Erythroblast (primary cell): ENCODE measurements at places on chromosomes 1 and 21.

- no peak for DNase-seq
Observed at GRCh38 chr1:201062511-201063091, 39.1 kb upstream of the KIF21B start.

DNA sequence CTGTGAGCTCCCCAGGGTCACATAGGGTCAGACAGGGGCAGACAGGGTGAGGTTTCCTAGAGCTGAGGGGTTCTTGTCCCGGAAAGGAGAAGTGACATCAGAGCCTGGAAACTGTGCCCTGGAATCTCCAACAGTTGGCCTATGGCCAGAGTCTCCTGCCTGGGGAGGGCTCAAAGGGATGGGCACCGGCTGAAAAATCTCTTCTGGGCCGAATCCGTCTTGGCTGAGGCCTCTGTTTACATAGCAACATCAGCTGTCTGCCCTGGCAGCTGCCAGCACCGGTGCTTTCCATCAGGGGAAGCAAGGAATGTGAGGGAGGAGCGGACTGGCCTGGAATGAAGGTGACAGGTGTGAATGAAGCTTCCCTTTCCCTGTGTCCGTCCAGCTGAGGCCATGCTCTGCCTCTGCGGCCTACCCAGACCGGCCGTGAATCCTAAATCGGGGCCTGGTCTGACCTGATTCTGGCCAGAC, 30.7 kb downstream of the VASH2 start:
- no peak for DNase-seq

GRCh38 chr1:214515544-214516433, 35.6 kb downstream of the PTPN14 start:
- no peak for DNase-seq

DNA sequence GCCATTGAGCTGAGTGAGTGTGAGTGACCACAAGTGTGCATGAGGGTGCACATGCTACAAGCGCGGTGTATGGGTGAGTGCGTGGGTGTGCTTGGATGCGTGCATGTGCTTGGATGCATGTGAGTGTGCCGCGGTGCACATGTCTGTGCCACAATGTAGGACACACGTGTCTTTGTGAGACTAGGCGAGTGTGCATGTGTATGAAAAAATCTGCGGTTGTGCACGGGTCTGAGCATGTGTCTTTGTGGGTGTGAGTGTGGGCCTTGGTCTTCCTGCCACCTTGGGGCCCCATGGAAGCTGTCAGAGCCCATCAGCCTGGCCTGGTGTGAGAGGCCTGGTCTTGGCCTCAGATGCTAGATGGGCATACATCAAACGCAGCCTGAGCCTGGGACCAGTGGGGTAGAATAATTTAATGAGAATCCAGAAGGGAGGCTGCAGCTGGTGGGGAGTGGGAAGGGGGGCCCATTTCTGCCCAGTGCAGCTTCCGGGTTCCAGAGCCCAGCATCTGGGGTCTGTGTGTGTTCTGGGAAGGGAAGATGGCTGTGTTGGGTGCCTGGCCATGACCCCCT, 103.9 kb upstream of the SLC2A1 start:
- DNase-seq, result no peak

GRCh38 chr1:17113963-17114362, 5.3 kb downstream of the PADI2 start:
- no peak for DNase-seq

DNA sequence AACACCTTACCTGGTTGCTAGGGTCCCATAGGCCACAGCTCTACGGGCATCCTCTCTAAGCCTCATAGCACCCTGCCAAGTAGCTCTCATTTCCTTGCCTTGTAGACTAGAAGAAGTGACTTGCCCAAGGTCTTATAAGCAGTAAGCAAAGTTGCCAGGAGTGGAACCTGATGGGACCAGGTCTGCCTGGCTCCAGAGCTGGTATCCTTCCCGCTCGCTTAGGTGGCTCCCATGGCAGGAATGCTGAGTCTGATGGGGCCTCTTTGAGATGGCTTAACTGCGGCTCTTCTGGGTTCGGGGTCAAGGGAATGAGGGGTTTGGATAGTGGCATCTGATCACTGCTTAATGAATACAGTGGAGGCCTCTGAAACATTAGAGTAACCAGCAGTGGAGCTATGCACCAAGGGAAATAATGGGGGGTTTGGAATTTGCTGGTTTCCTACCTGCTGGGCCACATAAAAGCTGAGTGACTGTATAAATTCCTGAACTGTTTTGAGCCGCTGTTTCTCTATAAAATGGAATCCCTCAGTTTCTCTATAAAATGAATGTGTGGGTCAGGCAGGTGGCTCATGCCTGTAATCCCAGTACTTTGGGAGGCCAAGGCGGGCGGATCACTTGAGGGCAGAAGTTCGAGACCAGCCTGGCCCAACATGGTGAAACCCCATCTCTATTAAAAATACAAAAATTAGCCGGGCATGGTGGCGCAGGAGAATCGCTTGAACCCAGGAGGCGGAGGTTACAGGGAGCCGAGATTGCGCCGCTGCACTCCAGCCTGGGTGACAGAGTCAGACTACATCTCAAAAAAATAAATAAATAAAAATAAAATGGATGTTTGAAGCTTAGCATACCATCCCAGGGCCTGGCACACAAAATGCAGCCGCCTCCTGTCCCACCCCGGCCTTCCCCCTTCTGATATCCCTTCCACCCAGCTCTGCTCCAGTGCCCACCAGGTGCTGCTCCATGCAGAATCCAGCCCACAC, 12.4 kb downstream of the FAM151A start:
- no peak for DNase-seq

DNA sequence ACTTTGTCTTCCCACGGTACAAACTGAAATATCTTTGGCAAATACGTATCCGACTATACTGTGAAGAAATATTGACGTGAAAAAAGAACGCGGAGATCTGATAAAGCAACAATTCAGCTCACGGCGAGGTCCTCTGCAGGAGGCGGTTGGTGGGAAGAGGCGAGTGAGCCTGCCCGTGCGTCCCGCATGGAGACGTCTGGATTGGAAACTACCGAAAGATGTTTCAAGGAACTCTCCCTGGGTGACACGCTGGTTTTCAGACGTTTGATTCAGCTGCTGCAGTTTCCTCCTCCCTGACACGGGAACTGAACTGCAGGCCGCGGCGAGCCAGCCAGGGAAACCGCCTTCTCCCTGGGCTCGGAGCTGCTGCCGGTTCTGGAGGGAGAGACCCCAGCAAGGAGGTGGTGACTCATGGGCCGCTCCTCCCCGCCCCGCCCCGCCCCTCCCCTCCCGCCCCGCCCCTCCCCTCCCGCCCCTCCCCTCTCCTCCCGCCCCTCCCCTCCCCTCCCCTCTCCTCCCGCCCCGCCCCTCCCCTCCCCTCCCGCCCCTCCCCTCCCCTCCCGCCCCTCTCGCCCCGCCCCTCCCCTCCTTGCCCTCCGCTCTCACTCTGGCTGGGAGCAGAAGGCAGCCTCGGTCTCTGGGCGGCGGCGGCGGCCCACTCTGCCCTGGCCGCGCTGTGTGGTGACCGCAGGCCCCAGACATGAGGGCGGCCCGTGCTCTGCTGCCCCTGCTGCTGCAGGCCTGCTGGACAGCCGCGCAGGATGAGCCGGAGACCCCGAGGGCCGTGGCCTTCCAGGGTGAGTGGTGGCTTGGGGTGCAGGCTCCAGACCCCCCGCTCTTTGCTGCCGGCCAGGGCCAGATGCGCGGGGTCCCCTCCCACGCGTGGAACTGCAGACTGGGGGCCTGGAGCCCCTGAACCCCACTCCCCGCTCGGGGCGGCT, at the start of gene COL6A1:
TSS of gene COL6A1 (plus strand) at position 620 of the 941 bp plus-strand sequence. CDS start at position 701, 81 bp downstream.
- DNase-seq, result peak; percentile 64
